Naive B cell (primary cell): ENCODE measurements at places on chromosomes 1 and 21.
A peak's percentile ranks its signal among the peaks of the same experiment; 100 is the strongest.

GRCh38 chr1:216766633-216767327 is 43.6 kb upstream of the ESRRG start:
- no peak for DNase-seq
- no peaks in the 10 kb centered on the region for H3K27me3 ChIP-seq
- H3K4me1 ChIP-seq, result no peaks in the 10 kb centered on the region
- H3K4me3 ChIP-seq, result no peak overlapping the region

DNA sequence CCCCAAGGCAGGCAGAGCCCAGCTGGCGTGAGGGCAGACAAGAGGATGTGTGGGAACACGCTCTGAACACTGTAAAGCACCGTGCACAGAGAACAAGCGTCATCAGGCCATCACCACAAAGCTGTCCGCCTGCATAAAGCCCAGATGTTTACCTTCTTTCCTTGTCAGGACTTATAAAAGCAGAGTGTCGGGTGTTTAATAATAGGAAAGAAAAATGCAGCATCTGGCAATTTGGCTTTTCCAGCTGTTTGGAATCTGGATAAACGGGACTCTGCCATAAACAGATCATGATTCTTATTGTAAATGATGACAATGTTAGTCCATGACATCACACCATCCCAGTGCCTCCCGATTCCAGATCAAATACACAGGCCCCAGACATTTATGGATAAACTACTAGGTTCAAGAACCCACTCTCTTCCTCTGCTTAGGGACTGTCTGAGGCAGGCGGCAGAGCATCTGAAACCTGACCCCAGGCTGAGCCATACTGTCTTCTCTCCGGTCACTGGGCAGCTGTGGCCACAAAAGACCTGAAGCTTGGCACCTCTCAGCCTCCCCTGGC is 4.2 kb downstream of the GLIS1 start:
- no peak overlapping the region for H3K4me3 ChIP-seq
- no peak overlapping the region for H3K27ac ChIP-seq
- H3K4me1 ChIP-seq, result no peaks in the 10 kb centered on the region
- DNase-seq, result no peak
- no peaks in the 10 kb centered on the region for H3K36me3 ChIP-seq

DNA sequence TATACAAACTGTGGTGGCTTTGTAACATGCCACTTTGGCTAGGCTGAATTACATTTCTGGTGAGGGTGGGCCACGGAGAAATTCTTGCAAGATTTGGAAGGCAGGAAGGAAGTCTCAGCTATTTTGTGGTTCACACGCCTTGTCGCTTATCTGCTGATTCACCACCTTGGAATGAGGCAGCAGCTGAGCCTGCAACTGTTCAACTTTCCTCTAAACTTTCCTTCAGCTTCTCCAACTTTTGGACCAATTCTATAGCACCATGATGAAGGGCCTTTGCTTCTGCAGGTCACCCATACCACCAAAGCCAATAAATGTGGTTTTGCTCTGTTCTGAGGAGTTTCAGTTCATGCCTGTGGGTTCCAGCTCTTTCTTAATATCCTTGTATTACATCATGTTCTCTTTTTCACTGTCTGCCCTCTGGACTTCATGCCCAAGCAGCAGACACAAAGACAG is 337.6 kb upstream of the SNX7 start:
- H3K4me1 ChIP-seq, result no peaks in the 10 kb centered on the region
- no peaks in the 10 kb centered on the region for H3K36me3 ChIP-seq
- DNase-seq, result no peak
- H3K27me3 ChIP-seq, result no peaks in the 10 kb centered on the region

GRCh38 chr1:33443705-33444180 is 12.8 kb upstream of the PHC2 start:
- no peak for DNase-seq
- H3K4me3 ChIP-seq, result no peak overlapping the region
- no peaks in the 10 kb centered on the region for H3K4me1 ChIP-seq
- peaks cover 48% of the 10 kb centered on the region for H3K27me3 ChIP-seq
- H3K36me3 ChIP-seq, result peaks cover 6% of the 10 kb centered on the region

GRCh38 chr1:224880593-224881307 is 48.7 kb upstream of the DNAH14 start:
- no peaks in the 10 kb centered on the region for H3K36me3 ChIP-seq
- H3K4me3 ChIP-seq, result no peak overlapping the region
- peaks cover 10% of the 10 kb centered on the region for H3K27me3 ChIP-seq
- no peaks in the 10 kb centered on the region for H3K4me1 ChIP-seq
- DNase-seq, result no peak

DNA sequence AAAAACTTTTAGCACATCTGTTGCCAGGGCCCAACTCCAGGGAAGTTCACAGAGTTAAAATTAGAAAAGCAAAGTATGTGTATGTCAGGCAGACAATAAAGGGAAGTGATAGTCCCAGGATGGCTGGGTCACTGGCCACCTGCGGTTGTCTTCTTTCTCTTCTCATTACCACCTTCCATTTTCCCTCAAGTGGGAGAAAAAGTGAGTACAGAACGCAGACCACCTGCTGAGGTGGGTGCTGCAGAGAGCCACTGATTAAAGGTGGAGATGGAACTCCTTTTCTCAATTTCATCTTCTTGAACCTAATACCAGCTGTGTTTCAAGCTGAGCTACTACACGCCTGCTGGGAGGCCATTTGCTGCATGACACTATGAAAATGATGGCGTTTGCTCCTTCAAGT is 88.8 kb upstream of the PDE4B start:
- DNase-seq, result no peak
- H3K4me3 ChIP-seq, result no peak overlapping the region
- no peak overlapping the region for H3K27ac ChIP-seq

- no peak overlapping the region for H3K27ac ChIP-seq
- no peak overlapping the region for H3K4me3 ChIP-seq
These were observed 121.8 kb upstream of the SPAG17 start for GRCh38 chr1:118306851-118307250.

- no peak overlapping the region for H3K27ac ChIP-seq
- no peak for DNase-seq
- H3K4me3 ChIP-seq, result no peak overlapping the region
These were observed 193.8 kb downstream of the LYPLAL1 start for GRCh38 chr1:219367496-219367895.

- H3K4me3 ChIP-seq, result no peak overlapping the region
- DNase-seq, result no peak
- peaks cover 9% of the 10 kb centered on the region for H3K27me3 ChIP-seq
- H3K27ac ChIP-seq, result no peak overlapping the region
- H3K36me3 ChIP-seq, result peaks cover under 1% of the 10 kb centered on the region
These were observed 90.5 kb downstream of the DNM3 start for GRCh38 chr1:171931752-171932151.

DNA sequence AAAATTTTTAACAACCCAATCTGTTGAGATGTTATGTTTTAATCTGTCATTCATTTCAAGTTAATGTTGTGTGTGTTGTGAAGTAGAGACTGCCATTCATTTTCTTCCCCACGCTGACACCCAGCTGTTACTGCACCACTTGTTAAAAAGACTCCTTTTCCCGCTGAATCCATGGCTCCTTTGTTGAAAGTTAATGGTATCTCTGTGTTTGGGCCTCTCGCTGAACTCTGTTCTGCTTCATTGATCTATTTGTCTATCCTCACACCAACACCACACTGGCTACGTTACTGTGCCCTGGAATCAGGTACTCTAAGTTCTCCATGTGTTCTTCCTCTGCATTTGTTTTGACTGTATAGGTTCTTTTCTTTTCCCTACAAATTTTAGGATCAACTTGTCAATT is 58.2 kb downstream of the PDE9A start:
- no peak overlapping the region for H3K27ac ChIP-seq
- H3K4me1 ChIP-seq, result no peaks in the 10 kb centered on the region
- no peak for DNase-seq
- no peaks in the 10 kb centered on the region for H3K36me3 ChIP-seq
- H3K4me3 ChIP-seq, result no peak overlapping the region

GRCh38 chr1:197485790-197486189 is 217.7 kb downstream of the CRB1 start:
- H3K36me3 ChIP-seq, result peaks cover 8% of the 10 kb centered on the region
- H3K4me1 ChIP-seq, result no peaks in the 10 kb centered on the region
- H3K27me3 ChIP-seq, result peaks cover 8% of the 10 kb centered on the region

- no peaks in the 10 kb centered on the region for H3K4me1 ChIP-seq
These were observed 100.2 kb upstream of the COG2 start for GRCh38 chr1:230542054-230542453.

- no peak for DNase-seq
- peaks cover 14% of the 10 kb centered on the region for H3K27me3 ChIP-seq
- no peak overlapping the region for H3K27ac ChIP-seq
- no peak overlapping the region for H3K4me3 ChIP-seq
- H3K36me3 ChIP-seq, result no peaks in the 10 kb centered on the region
These were observed 6.7 kb downstream of the ELF3 start for GRCh38 chr1:202016811-202017748.

DNA sequence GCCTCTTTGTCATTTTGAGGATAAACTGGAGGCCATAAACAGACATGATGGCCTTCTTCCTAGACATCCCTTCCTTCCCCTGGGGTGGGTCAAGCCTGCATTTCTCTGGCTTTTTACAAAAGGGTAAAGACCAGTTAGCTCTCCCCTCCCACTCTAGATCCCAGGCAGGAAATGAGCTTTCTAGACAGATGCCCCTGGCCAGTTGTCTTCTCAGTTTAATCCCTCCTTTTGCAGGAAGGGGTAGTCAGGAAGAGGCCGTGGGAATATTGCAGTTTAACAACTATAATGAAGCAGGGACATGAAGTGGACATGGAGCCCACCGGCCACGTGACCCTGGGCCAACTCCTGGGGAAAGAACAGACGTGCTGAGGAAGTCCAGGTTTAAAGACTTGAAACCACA is 85.7 kb downstream of the NID1 start:
- no peak overlapping the region for H3K27ac ChIP-seq
- no peaks in the 10 kb centered on the region for H3K4me1 ChIP-seq
- H3K4me3 ChIP-seq, result no peak overlapping the region
- no peak for DNase-seq

DNA sequence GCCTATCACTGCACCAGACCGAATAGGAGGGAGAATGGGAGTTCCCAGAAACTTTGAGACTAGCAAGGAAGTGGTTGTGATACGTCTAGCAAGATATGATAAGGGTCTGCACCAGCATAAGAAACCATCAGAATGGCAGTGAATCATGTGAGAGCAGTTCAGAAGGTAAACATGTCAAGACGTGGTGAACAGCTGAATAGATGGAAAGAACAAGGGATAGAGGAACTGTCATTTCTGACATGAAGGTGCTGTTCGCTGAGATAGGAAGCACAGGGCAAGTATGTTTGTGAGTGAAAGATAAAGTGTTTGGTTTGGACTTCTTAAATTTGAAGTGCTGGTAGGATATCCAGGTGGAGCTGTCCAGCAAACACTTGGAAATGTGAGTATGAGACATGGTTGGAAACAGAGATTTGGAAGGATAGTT is 1.1 kb upstream of the AGO1 start:
- peaks cover 43% of the 10 kb centered on the region for H3K4me1 ChIP-seq
- H3K36me3 ChIP-seq, result no peaks in the 10 kb centered on the region
- peak overlapping the region; percentile 99 for H3K4me3 ChIP-seq
- H3K27me3 ChIP-seq, result peaks cover 3% of the 10 kb centered on the region
- DNase-seq, result no peak
- H3K27ac ChIP-seq, result peak overlapping the region; percentile 43

DNA sequence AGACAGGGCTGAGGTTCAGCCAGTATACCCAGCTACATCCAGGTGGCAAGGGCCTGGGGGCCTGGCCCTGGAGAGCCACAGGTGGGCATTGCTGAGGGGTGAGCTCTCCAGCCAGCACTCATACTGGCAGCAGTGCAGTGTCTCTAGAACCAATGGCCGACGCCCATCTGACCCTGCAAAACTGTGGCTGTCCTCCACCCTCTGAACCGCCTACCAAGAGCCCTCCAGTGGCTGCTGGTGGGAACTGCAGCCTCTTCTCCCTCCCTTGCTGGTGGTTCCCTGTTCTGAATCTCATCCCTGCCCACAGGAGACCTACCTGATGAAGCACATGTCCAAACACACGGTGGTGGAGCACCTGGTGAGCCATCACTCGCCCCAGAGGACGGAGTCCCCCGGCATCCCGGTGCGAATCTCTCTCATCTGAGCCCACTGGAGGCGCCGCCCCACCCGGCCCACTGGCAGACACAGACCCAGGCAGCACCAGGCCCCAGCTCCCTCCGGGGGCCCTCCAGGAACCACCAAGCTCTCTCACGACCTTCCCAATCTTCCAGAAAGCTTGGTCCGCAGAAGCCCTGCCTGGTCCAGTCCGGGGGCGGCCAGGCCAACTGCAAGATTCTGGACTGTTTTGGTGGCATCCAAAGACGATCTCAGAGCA is 22.1 kb downstream of the A3GALT2 start:
- no peak overlapping the region for H3K4me3 ChIP-seq
- H3K27ac ChIP-seq, result peak overlapping the region; percentile 89
- peaks cover 14% of the 10 kb centered on the region for H3K36me3 ChIP-seq
- peaks cover 18% of the 10 kb centered on the region for H3K4me1 ChIP-seq

DNA sequence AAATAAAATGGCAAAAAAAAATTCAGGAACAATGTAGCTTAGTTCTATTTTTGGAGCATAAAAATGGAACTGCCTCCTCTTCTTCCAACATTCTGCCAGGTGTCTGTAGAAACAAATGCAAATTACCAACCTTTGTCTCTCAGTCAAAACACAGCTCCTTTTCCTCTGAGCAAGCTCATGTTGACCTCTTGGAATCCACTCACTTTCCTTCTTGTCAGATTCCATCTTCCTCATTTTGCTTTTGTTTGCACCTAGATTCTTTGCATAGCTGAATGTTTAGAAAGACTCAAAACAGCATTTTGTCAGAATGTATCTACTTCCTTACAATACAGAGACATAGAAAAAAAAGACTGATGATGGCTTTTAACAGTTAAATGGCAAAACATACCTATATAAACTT is 178.2 kb downstream of the ADGRL2 start:
- no peak overlapping the region for H3K4me3 ChIP-seq
- no peak overlapping the region for H3K27ac ChIP-seq
- DNase-seq, result no peak
- H3K4me1 ChIP-seq, result no peaks in the 10 kb centered on the region
- no peaks in the 10 kb centered on the region for H3K36me3 ChIP-seq

DNA sequence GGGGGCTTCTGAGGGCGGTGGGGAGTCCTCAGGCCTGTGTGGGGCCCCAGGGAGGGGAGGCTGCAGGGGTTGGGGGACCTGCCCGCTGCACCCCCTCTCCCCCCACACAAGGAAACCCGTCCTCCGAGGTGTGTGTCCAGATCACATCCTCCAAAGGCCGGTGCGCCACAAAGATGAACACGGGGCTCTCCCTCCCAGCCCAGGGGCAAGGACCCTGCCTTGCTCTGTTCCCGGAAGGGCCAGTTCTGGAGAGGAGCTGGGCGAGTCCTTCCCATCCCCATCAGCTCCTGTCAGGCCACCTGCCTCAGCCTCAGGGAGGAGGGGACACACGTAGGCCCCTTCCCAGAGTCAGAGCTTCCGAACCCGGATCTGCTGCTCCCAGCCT is 2.5 kb upstream of the TTLL10 start:
- no peaks in the 10 kb centered on the region for H3K36me3 ChIP-seq
- no peak overlapping the region for H3K4me3 ChIP-seq
- peaks cover 29% of the 10 kb centered on the region for H3K4me1 ChIP-seq
- H3K27ac ChIP-seq, result peak overlapping the region; percentile 75
- peaks cover 14% of the 10 kb centered on the region for H3K27me3 ChIP-seq

GRCh38 chr1:60169206-60169605 is 95.6 kb upstream of the C1orf87 start:
- DNase-seq, result no peak
- no peaks in the 10 kb centered on the region for H3K36me3 ChIP-seq
- H3K4me3 ChIP-seq, result no peak overlapping the region

GRCh38 chr1:179325836-179326235 is 32.2 kb downstream of the SOAT1 start:
- peaks cover 32% of the 10 kb centered on the region for H3K36me3 ChIP-seq
- no peaks in the 10 kb centered on the region for H3K27me3 ChIP-seq
- H3K4me1 ChIP-seq, result peaks cover 19% of the 10 kb centered on the region
- H3K27ac ChIP-seq, result no peak overlapping the region
- H3K4me3 ChIP-seq, result no peak overlapping the region
